Vagina (tissue), 2 donors: ENCODE measurements at places on chromosomes 12 and 14.

DNA sequence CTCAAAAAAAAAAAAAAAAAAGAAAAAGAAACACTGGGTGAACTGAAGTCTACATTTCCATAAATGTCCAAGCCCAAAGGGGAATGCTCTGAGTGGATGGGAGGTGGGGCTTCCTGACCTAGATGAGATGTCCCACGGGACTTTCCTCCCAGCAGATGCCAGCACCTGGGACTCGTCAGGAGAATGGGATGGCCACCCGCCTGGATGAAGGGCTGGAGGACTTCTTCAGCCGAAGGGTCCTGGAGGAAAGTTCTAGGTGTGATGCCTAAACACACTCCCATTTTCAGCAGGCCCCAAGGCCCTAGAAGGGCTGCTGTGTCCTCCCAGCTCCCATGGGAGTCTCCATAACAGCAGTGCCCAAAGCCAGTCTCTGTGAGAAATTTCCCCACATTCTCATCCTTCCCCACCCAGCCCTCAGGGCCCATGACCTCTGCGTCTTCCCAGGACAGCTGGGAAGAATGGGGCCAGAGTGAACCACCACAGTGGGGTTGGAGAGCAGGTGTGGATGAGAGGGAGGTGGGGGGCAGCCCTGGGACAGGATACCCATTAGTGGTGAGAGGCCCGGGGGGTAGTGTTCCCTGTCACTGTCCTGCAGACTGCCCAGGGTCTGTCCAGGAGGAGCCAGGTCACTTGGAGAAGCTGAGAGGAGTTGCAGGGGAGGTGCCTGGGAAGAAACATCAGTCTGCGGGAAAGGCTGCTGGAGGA lies 7.1 kb upstream of the CPNE6 start:
- no peak for DNase-seq

- no peak for DNase-seq
Observed at GRCh38 chr14:68509188-68509983, 283.5 kb downstream of the ZFP36L1 start.

DNA sequence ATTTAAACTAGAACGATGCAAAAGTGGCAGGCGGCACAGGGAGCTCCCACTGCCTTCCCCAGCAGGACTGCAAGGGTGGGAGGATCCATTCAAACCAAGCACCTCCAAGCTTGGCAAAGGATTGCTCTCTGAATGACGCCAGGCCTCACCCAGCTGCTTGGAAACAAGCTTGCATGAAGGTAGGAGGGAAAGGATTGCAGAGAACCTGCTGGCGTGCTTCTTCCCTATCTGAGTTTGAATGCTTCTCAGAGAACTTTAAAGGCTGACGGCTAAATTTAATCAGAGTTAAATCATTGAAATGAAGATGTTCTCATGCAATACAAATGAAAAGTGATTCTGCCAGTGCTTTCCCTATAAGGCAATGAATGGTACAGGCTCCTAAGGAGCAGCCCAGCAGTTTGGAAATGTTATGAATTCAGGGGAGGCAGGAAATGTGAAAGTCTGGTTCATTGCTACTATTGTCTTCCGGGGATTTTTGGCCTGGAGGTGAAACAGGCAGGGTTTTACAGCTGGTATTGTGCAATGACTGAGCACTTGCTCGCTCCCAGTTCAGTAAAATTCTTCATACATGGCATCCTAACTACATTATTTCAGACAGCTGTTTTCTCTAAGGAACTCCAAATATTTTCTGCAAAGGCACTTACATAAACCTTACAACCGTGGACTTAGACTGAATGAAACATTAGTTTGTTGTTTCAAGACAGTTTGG lies 31.9 kb upstream of the DUSP6 start:
- DNase-seq: no peak

DNA sequence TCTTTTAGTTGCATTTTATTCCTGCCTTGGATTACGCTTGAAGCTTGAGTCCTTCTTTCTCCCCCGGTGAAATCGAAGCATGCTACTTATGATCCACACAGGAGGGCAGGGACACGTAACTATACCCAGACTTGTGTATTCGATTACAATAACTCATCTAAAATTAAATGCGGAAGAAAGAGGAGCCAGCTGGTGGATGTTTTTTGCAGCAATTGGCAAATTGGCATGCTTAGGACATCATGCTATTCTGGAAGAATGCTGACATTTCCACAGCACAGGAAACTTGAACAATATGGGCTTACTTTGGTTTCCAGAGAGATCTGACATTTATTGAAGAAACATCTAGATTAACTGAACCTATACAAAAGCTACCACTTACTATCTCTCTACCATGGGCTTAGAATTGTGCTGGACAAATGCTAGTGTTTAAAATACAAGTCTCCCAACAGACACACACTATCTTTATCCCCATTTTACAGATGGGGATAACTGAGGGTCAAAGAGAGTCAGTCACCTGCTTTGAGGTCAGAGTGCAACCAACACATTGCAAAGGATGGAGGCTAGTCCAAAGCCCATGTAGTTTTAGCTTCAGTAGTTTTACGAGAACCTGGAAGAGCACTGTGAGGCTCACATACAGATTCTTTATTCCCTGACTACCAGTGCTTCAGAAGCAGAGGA lies 36.3 kb downstream of the LGMN start:
- DNase-seq: no peak

DNA sequence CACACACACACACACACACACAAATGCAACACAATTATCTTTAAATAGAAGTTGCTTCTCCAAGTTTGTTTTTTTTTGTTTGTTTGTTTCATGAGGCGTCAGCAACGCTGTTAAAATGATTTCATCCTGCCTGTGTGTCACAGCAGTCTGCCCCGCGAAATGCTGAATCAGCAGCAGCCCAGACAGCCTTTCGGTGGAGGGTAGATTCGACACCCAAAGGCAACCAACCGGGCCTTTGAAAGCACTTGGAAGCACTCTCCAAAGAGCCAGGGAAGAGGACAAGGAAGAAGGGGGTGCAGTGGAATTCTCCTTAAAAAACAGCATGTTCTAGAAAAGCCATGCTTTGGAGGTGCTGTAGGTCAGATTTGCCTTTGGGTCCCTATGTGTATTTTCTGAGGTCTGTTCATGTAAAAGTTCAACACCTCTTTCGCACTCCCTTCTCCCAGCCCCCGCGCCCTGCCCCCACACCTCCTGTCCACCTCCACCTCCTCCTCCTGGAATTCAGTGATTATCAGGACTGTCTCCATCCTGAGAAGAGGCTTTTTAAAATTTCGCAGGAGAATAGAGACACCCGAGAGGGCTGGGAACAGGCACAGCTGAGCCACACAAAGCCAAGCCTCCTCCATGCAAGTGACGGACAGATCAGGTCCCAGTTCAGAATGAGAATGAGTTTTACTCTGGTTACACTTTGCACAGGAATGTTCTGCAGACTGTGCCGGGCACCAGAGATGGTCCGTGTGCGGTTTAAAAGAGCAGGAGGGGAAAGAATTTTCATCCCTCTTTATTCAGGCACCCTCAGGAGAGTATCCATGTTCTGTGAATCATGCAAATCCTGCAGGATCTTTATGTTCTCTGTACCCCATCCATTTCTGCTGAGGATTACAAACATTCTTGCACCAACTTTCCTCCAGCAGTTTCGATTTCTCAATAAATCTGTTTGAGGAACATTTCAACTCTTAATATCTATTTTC lies 177.9 kb downstream of the ETV6 start:
- DNase-seq: no peak

- no peak for DNase-seq
Observed at GRCh38 chr12:24697769-24698168, 251.1 kb downstream of the BCAT1 start.

- DNase-seq: peak; percentile 74
Observed at GRCh38 chr14:104425171-104425681, 154.3 kb upstream of the C14orf180 start.

GRCh38 chr12:13571035-13571434 lies 374.5 kb downstream of the EMP1 start:
- no peak for DNase-seq

DNA sequence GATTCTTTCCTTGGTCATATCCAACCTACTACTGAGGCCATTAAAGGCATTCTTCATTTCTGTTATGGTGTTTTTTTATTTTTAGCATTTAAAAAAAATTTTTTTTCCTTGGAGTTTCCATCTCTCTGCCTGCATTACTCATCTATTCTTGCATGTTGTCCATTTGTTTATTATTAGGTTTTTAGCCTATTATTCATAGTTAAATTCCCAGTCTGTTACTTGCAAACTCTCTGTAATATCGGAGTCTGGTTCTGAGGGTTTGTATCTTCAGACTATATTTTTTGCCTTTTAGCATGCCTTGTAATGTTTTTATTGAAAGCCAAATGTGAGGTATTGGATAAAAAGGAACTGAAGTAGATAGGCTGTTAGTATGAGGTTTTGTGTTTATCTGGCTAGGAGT lies 284.3 kb downstream of the FUT8 start:
- DNase-seq: no peak
